Foreskin melanocyte (primary cell): ENCODE measurements at places on chromosomes 11 and 22.

DNA sequence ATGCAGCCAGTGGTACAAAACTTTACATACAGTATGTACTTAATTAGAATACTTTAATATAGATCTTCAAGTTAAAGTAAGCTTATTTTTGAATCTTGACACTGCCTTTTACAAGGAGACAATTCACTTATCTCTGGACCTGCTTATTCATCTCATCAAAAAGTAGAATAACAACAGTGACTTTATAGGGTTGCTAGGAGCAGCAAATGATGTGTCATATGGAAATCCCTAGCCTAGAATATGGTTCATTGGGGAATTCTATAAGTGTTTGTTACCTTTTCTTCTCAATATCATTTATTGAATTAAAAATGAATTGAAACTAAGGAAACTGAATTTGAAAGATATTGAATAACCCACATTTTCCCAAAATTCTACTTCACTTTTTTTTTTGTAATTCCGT is 45.0 kb upstream of the FIBIN start:
- DNase-seq, result no peak

DNA sequence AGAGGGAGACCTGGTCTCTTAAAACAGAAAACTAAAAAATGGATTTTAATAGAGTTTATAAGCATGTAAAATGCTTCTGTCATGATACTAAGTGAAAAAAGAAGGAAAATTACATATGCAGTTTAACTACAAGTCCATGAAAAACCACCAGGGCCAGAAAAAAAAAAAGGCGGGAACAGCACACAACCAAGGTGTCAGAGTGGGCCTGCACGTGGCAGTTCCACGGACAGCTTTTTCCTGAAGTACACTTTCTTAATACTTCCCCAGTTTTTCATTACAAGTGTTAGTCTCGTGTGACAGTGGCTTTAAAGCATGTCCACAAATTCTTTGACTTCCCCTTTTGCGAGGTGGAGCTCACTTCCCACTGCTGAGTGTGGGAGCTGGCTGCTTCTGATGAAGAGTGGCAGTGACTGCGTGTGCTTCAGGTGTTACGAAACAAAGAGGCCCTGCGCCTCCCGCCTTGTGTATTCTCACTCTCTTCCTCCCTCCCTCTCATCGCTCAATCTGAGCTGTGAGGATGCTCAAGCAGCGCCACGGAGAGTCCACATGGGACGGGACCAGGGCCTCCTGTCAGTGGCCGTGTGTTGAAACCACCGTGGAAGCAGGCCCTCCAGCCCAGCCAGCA is 16.4 kb downstream of the PPM1F start:
- DNase-seq, result no peak

- no peak for DNase-seq
Observed at GRCh38 chr11:59173080-59173963, 1.4 kb downstream of the DTX4 start.

- no peak for DNase-seq
Observed at GRCh38 chr11:35742707-35743454, 80.3 kb downstream of the TRIM44 start.

DNA sequence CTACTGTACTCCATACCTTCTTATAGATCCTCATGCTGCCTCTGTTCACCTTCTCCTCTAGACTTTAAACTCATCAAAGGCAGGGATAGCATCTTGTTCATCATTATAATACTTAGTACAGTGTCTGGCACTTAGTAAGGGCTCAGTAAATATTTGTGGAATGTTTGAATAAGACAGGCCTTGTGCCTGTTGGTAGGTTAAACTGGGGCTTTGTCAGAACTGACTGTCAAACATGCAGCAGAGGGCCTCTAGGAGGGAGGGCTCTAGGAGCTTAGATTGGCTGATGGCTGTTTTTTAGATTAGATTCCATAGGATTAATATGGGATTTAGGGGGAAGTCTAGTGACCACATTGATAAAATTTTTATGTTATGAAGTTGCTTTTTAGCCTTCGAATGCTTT is 70.8 kb downstream of the RNF169 start:
- DNase-seq, result peak; percentile 29

GRCh38 chr11:32894921-32895320 is 2.3 kb downstream of the QSER1 start:
- DNase-seq, result no peak

DNA sequence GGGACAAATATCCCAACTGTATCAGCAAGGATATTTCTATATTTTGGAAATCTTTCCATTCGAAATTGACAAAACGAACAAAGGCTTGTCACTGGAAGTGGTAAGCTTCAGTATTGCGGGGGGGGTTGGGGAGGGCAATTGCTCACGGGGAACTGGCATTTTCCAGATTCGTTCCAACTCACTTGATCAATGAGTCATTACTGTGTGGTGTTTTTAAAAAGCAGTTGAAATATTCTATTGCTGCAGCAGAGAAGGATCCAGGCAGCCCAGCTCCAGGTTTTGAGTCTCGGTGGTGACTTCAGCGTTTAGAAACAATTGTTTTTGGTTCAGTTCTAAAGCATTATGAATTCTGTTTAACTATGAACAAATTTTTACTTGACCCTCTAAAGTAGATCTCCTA is 33.8 kb upstream of the FBLN1 start:
- DNase-seq, result peak; percentile 71

- no peak for DNase-seq
Observed at GRCh38 chr11:9617940-9618339, 44.5 kb downstream of the WEE1 start.

- peak; percentile 46 for DNase-seq
Observed at GRCh38 chr11:8870411-8871170, 40.4 kb upstream of the AKIP1 start.

GRCh38 chr22:42509548-42509947 is 10.0 kb downstream of the RRP7A start:
- DNase-seq, result no peak

GRCh38 chr11:128902515-128903066 is 11.4 kb downstream of the KCNJ5 start:
- DNase-seq, result no peak

GRCh38 chr11:8794677-8795103 is 112.1 kb downstream of the RPL27A start:
- DNase-seq, result no peak

DNA sequence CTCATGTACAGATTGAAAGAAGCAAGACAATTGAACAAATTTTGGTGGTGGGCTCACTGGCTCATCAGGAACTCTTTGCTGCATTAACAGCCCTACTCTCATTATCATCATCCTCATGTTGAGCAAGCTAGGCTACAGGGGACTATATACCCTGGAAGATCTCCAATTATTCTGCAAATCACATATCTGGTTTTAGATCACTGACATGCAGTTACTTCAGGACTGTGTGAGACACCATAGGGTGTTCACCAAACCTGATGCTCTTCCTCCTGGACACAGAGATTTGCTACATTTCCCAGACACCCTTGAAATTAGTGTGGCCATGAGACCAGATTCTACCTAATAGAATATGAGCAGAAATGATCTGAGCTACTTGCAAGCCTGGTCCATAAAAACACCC is 23.0 kb upstream of the ME3 start:
- no peak for DNase-seq

- DNase-seq, result no peak
Observed at GRCh38 chr11:34679681-34680080, 58.8 kb downstream of the EHF start.

GRCh38 chr11:84626256-84626655 is 1000.9 kb downstream of the DLG2 start:
- no peak for DNase-seq

GRCh38 chr11:62138630-62139425 is 15.0 kb downstream of the INCENP start:
- no peak for DNase-seq

DNA sequence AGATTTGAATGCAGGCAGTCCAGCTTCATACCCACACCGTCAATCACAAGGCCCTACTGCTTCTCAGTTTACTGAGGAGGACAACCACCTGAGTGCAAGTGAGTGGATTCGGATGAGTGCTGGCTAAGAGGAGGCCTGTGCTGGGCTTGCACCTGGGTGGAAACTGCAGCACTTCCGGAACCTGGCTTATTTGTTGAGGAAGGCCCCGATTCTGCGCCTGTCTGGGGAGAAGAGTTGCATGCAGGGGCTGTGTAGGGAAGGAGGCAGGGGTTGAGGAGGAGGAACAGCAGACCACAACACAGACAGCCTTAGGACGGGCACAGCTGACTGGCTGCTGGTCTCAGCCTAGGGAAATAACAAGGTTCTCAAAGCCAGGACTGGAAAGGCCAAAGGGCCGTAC is 20.8 kb downstream of the ABTB2 start:
- no peak for DNase-seq

- no peak for DNase-seq
Observed at GRCh38 chr11:119832202-119832935, 103.4 kb upstream of the NECTIN1 start.

GRCh38 chr11:112206071-112206470 is 20.2 kb upstream of the PTS start:
- DNase-seq, result no peak
